ENCODE measurements at places on chromosomes 6 and 20.
A peak's percentile ranks its signal among the peaks of the same experiment; 100 is the strongest.

DNA sequence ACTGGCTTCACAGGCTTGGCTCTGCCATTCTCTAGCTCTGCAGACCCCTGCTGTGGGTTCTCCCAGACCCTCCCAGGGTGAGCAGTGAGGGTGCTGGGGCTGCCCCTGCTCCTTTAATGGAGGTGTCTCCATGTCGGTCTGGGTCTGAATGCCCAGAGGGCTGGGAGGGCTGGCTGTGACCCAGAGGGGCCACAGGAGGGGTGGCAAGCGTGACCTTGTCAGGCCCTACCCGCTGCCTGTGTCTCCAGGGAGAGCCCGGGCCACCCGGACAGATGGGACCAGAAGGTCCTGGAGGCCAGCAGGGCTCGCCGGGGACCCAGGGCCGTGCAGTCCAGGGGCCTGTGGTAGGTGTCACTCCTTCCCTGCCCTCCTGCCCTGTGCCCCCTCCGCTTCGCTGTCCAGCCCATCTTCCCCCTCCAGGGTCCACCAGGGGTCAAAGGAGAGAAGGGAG is 32.1 kb downstream of the COL20A1 start:
- DNase-seq, result no peak

DNA sequence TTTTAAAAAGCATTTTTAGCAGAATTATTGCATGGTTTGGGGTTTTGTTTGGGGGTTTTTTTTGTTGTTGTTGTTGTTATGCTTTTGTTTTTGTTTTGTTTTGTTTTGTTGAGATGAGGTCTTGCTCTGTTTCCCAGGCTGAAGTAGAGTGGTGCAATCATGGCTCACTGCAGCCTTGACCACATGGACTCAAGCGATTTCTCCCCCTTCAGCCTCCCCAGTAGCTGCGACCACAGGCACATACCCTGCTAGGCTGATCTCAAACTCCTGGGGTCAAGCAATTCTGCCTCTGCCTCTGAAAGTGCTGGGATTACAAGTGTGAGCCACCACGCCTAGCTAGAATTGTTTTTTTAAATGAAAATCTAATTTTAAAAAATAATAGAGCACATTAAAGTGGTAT is 35.7 kb downstream of the UBR2 start:
- no peak for DNase-seq

DNA sequence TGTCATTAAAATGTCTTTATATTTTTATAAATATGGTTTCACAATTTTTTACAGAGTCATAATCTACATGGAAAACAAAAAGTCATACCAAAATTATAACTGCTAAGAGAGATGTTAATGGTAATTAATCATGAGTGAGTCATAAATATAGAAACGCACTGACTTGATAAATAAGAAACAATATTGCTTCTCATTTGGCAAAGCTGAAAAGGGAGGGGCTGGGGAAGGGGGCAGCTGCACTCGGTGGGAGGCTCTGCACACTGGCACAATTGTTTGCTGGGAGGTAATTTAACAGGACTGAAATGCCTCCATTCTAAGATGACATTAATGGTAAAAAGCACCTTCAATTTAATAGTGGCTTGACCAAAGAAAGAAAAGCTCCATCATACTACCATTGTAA is 133.3 kb upstream of the AGPAT4 start:
- DNase-seq, result no peak

- DNase-seq, result no peak
Measured at GRCh38 chr6:24985323-24985722, 49.6 kb upstream of the RIPOR2 start.

DNA sequence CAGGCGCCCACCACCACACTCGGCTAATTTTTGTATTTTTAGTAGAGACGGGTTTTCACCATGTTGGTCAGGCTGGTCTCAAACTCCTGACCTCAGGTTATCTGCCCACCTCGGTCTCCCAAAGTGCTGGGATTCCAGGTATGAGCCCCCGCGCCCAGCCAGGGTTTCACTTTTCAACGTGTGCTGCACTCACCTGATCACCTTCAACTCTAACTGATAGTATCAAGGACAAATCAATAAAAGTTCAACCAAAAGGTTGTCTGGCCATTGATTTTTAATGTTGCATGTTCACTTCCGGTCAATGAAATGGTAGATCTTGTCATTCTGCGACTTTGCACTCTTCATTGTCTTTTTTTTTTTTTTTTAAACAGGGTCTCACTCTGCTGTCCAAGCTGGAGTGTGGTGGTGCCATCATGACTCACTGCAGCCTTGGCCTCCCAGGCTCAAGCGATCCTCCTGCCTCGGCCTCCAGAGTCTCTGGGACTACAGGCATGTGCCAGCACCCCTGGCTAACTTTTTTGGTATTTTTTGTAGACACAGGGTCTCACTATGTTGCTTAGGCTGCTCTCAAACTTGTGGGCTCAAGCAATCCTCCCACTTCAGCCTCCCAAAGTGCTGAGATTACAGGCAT is 37.3 kb downstream of the ZNF217 start:
- DNase-seq, result no peak

DNA sequence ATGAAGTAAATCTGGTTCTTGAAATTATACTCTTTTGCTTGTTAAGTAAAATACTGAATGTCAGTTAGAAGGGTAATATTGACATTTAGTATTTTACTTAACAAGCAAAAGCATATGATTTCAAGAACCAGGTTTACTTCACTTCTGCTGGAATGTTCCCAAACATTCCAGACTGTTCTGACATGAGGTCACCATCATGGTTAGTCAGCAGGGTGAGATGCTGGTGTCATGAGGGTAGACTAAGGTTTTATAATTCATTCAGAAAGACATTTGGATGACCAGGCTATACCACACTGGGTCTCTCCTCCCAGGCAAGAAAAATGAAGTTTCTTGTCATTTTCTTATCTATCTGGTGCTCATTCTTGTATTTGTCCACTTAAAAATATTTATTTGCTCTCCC is 414.4 kb upstream of the MMS22L start:
- DNase-seq, result no peak

GRCh38 chr20:37500311-37500710 is 20.7 kb upstream of the NNAT start:
- no peak for DNase-seq

DNA sequence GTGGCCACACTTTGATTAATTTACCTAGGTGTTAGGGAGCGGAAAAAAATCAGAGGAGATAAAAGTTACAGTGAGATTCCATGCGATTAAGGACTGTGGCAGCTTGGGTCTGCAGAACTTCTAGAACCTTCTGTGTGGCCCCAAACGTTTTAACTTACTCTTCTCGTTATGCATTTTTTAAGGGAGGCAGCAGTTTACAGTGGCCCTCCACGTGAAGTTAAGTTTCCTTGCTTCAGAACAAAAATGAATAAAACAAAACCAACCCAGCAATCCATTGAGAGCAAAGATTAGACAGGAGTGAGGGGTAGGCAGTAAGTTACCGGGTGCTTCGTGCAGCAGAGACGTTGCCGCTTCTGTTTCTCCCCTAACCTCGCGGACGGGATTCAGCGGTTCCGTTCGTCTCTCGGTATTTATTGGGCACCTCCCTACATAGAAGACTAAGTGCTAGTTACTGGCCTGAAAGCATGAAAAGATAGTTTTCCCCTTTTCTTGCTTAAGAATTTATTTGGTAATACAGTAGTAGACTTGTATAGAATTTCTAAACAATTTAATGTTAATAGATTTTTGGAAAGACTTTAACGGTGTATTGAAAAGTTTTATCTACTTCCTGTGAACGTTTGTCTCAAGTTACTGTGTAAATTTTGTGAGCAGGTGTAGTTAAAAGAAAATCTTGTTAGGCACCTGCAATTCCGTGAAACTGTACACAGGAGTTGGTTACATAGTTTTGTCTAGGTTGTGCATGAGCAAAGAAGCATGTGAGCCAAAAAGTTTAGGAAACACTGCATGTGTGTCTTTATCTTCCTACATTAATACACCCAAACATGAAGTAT is 1.1 kb downstream of the BAG2 start:
- peak; percentile 25 for DNase-seq

DNA sequence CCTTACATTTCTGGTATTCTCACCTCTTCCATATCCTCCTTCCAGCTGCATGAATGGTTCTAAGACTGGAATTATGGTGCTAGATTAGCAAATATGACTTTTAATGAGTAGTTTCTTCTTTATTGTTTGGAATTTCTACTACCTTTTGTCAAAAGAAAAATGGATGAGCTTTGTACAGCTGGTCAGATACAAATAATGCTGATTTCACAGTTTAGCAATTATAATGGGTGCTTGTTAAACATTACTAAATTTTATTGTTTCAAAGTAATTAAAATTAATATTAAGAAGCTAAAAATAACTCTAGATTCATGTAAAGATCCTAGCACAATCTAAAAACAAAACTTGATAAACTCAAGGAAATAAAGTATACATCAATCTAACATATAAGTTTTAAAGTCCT is 32.3 kb upstream of the BEND6 start:
- no peak for DNase-seq

GRCh38 chr6:82080767-82081166 is 166.8 kb downstream of the IBTK start:
- DNase-seq, result no peak

GRCh38 chr6:143026696-143027449 is 33.8 kb upstream of the AIG1 start:
- no peak for DNase-seq

GRCh38 chr6:39289490-39289889 is 24.7 kb downstream of the KCNK17 start:
- no peak for DNase-seq
